ENCODE measurements at places on chromosomes 5 and 9. TPM values are rescaled to one million over a fixed set of nuclear protein-coding genes. Genes with fewer than 3 reads are reported as not detected.
A peak's percentile ranks its signal among the peaks of the same experiment; 100 is the strongest.

BARHL1 gene
- total RNA-seq = not detected

KLHL3 gene
- 9.2 TPM for total RNA-seq

GRCh38 chr5:115522832-115523403, 21.7 kb downstream of the FEM1C start:
- peaks cover 45% of the 10 kb centered on the region for H3K36me3 ChIP-seq
- peak overlapping the region; percentile 1 for H3K4me3 ChIP-seq
- H3K27ac ChIP-seq = peak overlapping the region; percentile 63
- H3K27me3 ChIP-seq = no peaks in the 10 kb centered on the region
- peaks cover 36% of the 10 kb centered on the region for H3K4me1 ChIP-seq
- no peak for DNase-seq

DNA sequence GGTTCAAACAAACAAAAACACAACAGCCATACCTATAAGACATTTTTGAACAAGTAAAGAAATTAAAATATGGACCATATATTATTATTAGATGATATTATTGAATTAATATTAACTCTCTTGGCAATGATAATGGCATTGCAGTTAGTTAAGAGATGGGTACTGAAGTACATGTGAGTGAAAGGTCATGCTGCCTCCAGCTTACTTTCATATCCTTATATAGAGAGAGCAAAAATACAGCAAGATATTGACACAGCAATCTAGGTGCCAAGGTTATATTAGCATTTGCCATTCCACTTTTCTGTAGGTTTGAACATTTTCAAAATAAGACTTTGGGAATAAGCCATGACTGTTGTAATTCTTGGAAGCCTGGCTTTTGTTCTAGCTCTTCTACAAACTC, 6.1 kb downstream of the TNFSF8 start:
- peak overlapping the region; percentile 63 for H3K27ac ChIP-seq
- no peaks in the 10 kb centered on the region for H3K27me3 ChIP-seq
- H3K4me3 ChIP-seq = peak overlapping the region; percentile 13
- peaks cover 57% of the 10 kb centered on the region for H3K36me3 ChIP-seq
- DNase-seq = no peak

LCN15 gene
- not detected for total RNA-seq

ANKDD1B gene
- total RNA-seq = not detected

GRCh38 chr5:171272996-171273970, 35.8 kb upstream of the TLX3 start:
- DNase-seq = peak; percentile 38
- H3K4me1 ChIP-seq = no peaks in the 10 kb centered on the region
- H3K36me3 ChIP-seq = no peaks in the 10 kb centered on the region
- no peaks in the 10 kb centered on the region for H3K27me3 ChIP-seq
- no peak overlapping the region for H3K27ac ChIP-seq

GABRG2 gene
- total RNA-seq = not detected

DNA sequence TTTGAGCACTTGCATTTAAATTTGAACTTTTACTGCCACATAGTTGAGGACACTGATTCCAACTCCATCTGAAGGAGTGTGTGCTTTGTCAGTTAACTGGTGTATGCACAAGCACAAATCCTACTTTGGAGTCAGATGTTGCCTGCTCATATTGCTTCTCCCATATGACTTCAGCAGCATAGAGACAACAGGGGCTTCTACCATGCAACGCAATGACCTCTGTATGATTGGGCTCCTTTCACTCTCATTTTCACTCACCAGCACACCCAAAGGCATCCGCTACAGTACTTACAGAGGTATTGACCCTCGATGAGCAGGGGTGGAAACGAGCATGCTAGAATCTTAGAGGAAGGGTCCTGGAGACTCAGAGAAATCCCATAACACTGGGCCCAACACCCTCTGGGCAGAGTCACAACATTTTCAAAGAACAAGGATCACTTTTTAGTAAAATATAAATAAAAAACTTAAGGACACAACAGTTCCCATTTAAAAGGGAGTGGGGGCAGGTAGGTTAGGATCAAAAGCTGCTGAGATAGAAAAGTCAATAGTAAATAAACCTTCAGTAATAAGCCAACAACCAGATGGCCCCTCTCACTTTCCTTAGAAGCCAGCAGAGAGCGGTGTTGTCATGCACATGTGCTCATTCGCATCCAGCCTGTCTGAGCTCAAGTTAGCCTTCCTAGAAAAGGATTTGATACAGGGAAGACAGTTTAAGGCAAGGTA, 203.8 kb downstream of the SNCAIP start:
- no peak overlapping the region for H3K27ac ChIP-seq
- no peaks in the 10 kb centered on the region for H3K4me1 ChIP-seq
- H3K4me3 ChIP-seq = no peak overlapping the region
- no peak for DNase-seq

- H3K27me3 ChIP-seq = no peaks in the 10 kb centered on the region
- no peaks in the 10 kb centered on the region for H3K36me3 ChIP-seq
- no peak overlapping the region for H3K4me3 ChIP-seq
- no peaks in the 10 kb centered on the region for H3K4me1 ChIP-seq
- no peak for DNase-seq
These were observed 38.0 kb upstream of the LRRC14B start for GRCh38 chr5:153256-153655.

TAF11L10 gene
- not detected for total RNA-seq

GRCh38 chr9:28921857-28922500, 1348.7 kb upstream of the C9orf72 start:
- no peaks in the 10 kb centered on the region for H3K36me3 ChIP-seq
- no peak overlapping the region for H3K4me3 ChIP-seq
- DNase-seq = no peak
- no peak overlapping the region for H3K27ac ChIP-seq
